Psoas muscle (tissue), 8 donors: ENCODE measurements at places on chromosomes 1 and 21. TPM values are rescaled to one million over a fixed set of nuclear protein-coding genes. Genes with fewer than 3 reads are reported as not detected.

- H3K27ac ChIP-seq, result no peak overlapping the region
- DNase-seq, result no peak
- H3K36me3 ChIP-seq, result peaks cover 9% of the 10 kb centered on the region
- H3K4me1 ChIP-seq, result peaks cover 64% of the 10 kb centered on the region
- H3K27me3 ChIP-seq, result no peaks in the 10 kb centered on the region
- H3K4me3 ChIP-seq, result no peak overlapping the region
These were observed 14.5 kb downstream of the GNB1 start for GRCh38 chr1:1876335-1876930.

GRCh38 chr1:172176206-172176605 is 244.3 kb upstream of the C1orf105 start:
- H3K4me1 ChIP-seq, result no peaks in the 10 kb centered on the region
- H3K27ac ChIP-seq, result no peak overlapping the region
- no peaks in the 10 kb centered on the region for H3K36me3 ChIP-seq
- no peaks in the 10 kb centered on the region for H3K27me3 ChIP-seq
- no peak overlapping the region for H3K4me3 ChIP-seq

GRCh38 chr1:85576642-85577418 is 3.7 kb upstream of the CCN1 start:
- DNase-seq, result peak; percentile 89
- peak overlapping the region; percentile 76 for H3K4me3 ChIP-seq
- no peaks in the 10 kb centered on the region for H3K36me3 ChIP-seq
- H3K27ac ChIP-seq, result peak overlapping the region; percentile 96
- H3K27me3 ChIP-seq, result no peaks in the 10 kb centered on the region

- H3K4me3 ChIP-seq, result no peak overlapping the region
- no peak for DNase-seq
- H3K27me3 ChIP-seq, result no peaks in the 10 kb centered on the region
- no peaks in the 10 kb centered on the region for H3K4me1 ChIP-seq
- H3K36me3 ChIP-seq, result no peaks in the 10 kb centered on the region
These were observed 38.8 kb upstream of the CLCA4 start for GRCh38 chr1:86507935-86508582.

DNA sequence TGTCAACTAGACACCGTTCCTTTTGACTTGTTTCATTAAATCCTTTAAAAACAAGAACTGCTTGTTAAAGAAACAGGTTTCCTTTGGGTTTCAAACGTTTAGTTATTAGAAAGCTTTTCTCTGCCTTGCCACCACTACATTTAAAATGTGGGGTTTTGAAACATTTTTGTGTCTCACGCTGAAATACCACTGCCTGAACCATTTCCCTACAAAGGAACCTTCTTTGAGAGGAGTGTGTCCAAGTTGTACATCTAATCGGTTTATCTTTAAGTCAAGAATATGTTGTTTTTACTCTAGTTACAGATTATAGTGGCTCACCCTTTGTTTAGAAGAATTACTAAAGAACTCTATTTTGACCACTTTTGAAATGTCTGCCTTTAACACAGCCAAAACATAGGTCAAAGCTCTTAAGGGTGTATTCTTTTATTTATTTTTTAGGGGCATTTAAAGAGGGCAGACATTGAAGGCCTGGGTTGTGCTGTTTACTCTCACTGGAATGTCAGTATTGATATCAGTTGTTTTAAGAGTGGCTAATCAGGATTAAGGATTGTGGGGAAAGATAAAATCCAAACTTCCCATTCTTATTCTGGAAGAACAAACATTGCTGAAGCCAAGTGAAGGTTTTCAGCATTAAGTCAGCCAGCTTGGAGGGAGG is 143.4 kb downstream of the GALNT2 start:
- no peaks in the 10 kb centered on the region for H3K36me3 ChIP-seq
- H3K4me1 ChIP-seq, result peaks cover 84% of the 10 kb centered on the region
- no peak overlapping the region for H3K4me3 ChIP-seq
- H3K27ac ChIP-seq, result peak overlapping the region; percentile 76
- H3K27me3 ChIP-seq, result no peaks in the 10 kb centered on the region

GRCh38 chr1:151340870-151341754 is 5.9 kb downstream of the RFX5 start:
- peaks cover 4% of the 10 kb centered on the region for H3K4me1 ChIP-seq
- DNase-seq, result no peak
- peaks cover 47% of the 10 kb centered on the region for H3K36me3 ChIP-seq
- H3K4me3 ChIP-seq, result no peak overlapping the region

DNA sequence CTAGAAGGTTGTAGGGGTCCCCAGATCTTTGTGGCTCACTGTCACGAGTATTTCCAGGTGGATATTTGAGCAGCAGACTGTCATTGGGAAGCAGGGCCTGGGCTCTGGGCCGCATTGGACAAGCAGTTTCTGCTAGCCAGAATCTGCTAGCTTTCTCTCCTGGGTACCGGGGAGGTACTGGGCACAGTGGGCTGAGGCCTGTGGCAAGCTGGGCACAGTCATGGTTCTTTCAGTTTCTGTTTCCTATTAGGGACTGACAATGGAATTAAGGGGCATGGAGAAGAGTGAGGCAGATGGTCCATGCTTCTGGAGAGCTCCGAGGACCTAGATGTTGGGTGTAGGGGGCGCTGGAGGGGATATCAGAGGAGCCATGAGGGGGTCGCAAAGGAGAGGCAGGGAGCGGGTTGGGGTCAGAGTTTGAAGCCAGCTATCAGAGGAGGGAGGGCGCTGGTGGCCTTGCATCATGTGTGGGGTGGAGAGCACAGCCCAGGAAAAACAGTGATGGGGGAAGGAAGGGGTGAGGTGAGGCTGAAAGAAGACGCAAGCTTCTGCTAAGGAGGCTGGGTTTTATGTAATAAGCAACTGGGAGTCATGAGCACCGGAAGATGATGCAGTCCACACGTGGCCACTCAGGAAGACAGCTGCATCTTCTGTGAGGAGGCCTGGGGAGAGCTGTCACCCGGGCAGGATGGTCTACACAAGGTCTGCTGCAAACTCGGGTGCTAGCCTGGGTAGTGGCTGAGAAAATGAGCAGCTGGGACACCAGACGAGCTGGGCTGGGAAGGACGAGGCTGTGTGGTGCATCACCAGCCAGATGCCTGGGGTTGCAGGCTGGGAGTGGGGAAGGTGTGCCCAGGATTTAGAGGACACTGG is 72.7 kb downstream of the IER5 start:
- no peak for DNase-seq
- H3K27me3 ChIP-seq, result no peaks in the 10 kb centered on the region
- no peak overlapping the region for H3K27ac ChIP-seq
- H3K36me3 ChIP-seq, result no peaks in the 10 kb centered on the region

DNA sequence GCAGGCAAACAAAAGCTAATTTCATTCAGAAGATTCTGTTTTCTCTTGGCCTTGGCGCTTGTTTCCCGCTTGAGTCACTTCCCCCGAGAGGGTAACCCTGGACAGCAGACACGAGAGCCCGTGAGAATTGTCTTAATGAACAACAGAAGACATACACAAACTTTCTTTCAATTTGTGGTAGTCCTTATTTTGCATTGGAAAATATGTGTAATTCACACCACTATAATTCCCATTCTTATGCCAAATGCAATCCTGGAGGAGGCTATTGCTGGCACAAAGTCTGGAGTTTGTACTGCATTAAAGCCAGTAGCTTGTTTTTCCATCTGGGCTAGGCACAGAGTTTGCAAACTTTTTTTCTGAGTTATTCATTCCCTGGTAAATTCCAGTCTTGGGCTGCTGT is 109.8 kb upstream of the IVNS1ABP start:
- no peak overlapping the region for H3K4me3 ChIP-seq
- peak overlapping the region; percentile 46 for H3K27ac ChIP-seq
- no peaks in the 10 kb centered on the region for H3K4me1 ChIP-seq
- H3K36me3 ChIP-seq, result no peaks in the 10 kb centered on the region

DNA sequence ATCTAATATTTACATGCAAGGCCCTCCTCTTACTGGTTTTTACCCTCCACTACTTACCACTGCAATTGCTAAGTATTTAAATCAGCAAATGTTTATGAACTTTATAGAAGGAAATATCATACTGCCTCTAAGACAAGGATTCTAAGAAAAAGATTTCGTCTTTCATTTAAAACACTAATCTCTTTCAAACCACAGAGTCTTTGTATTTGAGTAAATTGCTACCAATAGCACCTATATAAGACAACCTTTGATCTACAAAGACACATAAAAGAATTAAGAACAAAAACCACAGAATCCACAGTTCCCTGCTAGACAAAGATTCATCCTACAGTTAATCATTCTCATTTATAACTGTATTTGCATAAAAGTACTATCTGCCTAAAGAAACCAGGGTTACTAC is 37.6 kb downstream of the RNF115 start:
- H3K27ac ChIP-seq, result peak overlapping the region; percentile 86
- DNase-seq, result no peak
- H3K36me3 ChIP-seq, result no peaks in the 10 kb centered on the region

DNA sequence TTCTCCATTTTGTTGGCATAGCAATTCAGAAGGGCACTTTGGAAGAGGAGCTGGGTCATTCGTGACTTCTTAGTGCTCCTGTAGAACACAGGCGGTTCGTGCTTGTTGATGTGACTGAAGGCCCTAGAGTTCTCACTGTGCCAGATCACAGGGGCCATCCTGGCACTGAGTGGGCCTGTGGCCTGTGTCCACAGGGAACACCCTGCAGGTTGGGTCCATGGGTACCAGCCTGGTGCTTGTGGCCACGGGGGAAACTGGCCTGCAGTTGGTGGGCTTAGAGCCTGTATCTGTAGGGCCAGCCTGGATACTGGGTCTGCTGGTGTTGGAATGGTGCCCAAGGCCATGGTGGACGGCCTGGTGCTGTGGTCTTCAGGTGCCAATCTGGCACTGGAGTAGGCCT is 9.2 kb downstream of the OR2G3 start:
- no peaks in the 10 kb centered on the region for H3K36me3 ChIP-seq
- no peak for DNase-seq
- H3K27me3 ChIP-seq, result no peaks in the 10 kb centered on the region
- no peak overlapping the region for H3K4me3 ChIP-seq

DNA sequence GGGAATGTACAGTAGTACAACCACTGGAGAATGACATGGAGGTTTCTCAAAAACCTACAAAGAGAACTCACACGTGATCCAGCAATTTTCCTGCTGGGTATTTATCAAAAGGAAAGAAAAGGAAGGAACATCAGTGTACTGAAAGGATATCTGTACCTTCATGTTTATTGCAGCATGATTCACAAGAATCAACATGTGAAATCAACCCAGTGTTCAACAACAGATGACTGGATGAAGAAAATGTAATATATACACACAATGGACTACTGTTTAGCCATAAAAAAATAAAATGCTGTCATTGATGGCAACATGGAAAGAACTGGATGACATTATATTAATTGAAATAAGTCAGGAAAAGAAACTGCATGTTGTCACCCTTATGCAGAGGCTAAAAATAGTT is 19.0 kb upstream of the CYP4A11 start:
- no peaks in the 10 kb centered on the region for H3K36me3 ChIP-seq
- no peak overlapping the region for H3K27ac ChIP-seq
- H3K27me3 ChIP-seq, result peaks cover 4% of the 10 kb centered on the region
- H3K4me1 ChIP-seq, result no peaks in the 10 kb centered on the region
- no peak overlapping the region for H3K4me3 ChIP-seq

The WDR3 gene
- total RNA-seq, result 39.4 TPM

The CBR1 gene
- 25.5 TPM for total RNA-seq
